ENCODE measurements at places on chromosomes 3 and 15. TPM values are rescaled to one million over a fixed set of nuclear protein-coding genes. Genes with fewer than 3 reads are reported as not detected.

RPL14 gene
- 2,938 TPM for total RNA-seq

SLC24A5 gene
- not detected for total RNA-seq

ADAMTSL3 gene
- 0.05 TPM for total RNA-seq

LTF gene
- not detected for total RNA-seq

WDR72 gene
- 5.8 TPM for total RNA-seq

SCAANT1 gene
- total RNA-seq = not detected

KIF15 gene
- 20.9 TPM for total RNA-seq

LRRIQ4 gene
- total RNA-seq = not detected

CCR5 gene
- not detected for total RNA-seq

CMTM7 gene
- total RNA-seq = 62.6 TPM

AQP9 gene
- total RNA-seq = 0.12 TPM

ZNF502 gene
- total RNA-seq = 1.5 TPM

GTF2A2 gene
- total RNA-seq = 175 TPM

CA12 gene
- total RNA-seq = 1.8 TPM

RETNLB gene
- total RNA-seq = not detected

GRAMD2A gene
- total RNA-seq = 8.0 TPM

OSBPL10 gene
- total RNA-seq = 25.8 TPM

IL17RC gene
- 17.6 TPM for total RNA-seq

ITIH1 gene
- total RNA-seq = 0.37 TPM

DUOXA2 gene
- total RNA-seq = not detected

ROPN1 gene
- total RNA-seq = not detected

Measured in HCT116 (cell line).